ENCODE measurements at places on chromosomes 7 and 10.

- no peak for DNase-seq
Observed at GRCh38 chr10:101112799-101113594, 18.1 kb upstream of the TLX1 start.

DNA sequence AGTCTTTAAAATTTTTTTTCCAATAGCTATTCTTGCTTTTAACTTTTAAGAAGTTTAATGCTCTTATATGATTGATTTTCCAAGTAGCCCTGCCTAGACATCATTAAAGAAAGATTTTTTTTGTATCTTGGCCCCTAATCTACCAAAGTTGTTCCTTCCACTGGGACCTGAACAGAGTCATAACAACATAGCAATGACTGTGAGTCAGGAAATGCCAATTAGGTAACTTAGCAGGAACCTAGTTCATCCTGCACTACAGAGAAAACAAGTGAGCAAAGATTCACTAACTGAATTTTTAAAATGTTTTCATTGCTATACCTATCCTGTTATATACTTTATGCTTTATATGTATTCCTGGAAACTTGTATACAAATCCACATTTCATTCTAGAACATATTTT is 284.7 kb downstream of the BICC1 start:
- no peak for DNase-seq

DNA sequence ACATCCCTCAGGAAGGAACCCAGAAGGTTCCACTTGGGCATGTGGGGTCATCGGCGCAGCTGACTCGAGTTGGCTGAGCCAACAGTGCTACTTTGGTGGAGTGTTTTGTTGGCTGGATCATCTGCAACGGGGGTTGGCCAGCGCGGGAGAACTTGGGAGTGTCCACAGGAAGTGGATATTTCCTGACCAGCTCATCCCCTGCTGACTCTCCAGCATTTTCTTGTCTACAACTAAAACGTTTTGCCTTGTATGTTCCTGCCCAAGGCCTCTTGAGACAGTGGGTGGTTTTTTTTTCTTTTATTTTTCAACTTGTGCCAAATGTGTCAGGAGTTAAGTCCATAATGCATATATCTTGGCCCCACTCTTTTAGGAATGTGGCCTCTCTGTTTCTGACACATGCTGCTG is 208.6 kb downstream of the ZNF365 start:
- DNase-seq: no peak

- no peak for DNase-seq
Observed at GRCh38 chr7:66958538-66959350, 36.6 kb downstream of the SBDS start.

- DNase-seq: no peak
Observed at GRCh38 chr10:127035827-127036226, 130.6 kb downstream of the DOCK1 start.

GRCh38 chr10:114654822-114655575 is 3.1 kb downstream of the ABLIM1 start:
- DNase-seq: no peak

Measured in CD8-positive, alpha-beta T cell (primary cell).